ENCODE measurements at places on chromosomes 6 and 20.

DNA sequence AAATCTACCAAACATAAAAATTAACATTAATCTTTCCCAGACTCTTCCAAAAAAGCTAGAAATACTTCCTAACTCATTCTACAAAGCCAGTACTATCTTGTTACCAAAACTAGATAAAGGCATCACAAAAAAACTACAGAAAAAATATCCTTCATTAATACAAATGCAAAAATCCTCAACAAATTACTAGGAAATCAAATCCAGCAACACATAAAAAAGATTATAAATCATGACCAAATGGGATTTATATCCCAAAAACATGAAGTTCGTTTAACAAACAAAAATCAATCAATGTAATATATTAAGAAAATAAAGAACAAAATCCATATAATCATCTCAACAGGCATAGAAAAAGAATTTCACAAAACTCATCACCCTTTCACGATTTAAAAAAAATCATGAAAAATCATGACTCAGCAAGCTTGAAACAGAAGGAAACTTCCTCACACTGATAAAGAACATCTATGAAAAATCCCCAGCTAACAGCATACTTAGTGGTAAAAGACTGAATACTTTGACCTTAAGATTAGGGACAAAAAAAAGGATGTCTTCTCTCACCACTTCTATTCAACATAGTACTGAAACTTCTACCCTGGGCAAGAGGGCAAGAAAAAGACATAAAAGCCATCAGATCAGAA, 43.2 kb downstream of the RANBP9 start:
- no peak for DNase-seq

- DNase-seq = no peak
Measured at GRCh38 chr6:81487489-81487888, 265.0 kb downstream of the TENT5A start.

- DNase-seq = no peak
Measured at GRCh38 chr6:127533736-127534135, 14.6 kb upstream of the MTCL3 start.

DNA sequence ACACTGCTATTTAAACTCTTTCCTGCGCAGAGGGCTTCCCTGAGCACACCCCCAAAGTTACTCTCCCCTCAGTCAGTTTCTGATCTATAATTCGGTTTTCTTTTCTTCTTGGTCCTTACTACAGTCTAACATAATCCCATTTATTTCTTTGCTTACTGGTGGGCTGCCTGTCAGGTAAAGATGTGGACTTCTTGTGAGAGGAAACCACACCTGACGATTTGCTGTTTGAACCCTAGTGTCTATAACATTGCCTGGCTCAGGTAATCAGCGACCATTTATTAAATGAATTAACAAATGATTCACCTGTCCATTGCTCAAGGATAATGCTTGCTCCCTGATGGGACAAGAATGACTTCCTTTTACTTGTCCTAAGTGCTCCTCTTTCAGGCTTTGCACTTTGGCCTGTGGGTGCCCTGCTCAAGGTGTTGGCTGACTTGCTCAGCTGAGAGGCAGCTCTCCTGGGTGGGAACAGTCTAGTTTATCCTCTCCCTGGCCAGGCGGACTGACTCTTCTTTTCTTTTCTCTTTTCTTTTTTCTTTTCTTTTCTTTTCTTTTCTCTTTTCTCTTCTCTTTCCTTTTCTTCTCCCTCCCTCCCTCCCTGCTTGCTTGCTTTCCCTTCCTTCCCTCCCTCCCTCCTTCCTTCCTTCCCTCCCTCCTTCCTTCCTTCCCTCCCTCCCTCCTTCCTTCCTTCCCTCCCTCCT, 233.1 kb downstream of the BCAS1 start:
- DNase-seq = no peak

DNA sequence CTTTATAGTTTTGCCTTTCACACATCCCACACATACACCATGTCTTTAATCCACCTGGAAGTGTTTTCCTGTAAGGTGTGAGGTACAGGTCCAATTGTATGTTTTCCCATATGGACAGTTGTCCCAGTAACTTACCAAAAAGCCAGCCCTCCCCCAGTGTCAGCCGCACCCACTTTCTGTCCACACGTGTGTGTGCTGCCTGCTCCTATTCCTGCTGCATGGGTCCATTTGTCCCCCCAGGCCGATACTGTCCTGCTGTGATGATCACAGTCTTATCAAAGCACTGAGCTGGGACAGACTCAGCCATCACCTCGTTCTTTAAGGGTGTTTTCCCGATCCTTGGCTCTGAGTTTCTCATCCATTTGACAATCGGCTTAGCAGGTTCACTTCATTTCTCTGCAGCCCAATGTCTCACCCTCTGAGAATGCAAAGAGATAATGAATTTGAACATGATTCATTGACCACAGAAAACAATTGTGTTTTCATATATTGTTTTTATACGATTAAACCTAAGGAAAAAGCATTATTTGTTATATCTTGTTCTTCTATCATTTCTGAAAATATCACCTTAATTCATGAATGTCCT, 9.6 kb downstream of the VSX1 start:
- no peak for DNase-seq

DNA sequence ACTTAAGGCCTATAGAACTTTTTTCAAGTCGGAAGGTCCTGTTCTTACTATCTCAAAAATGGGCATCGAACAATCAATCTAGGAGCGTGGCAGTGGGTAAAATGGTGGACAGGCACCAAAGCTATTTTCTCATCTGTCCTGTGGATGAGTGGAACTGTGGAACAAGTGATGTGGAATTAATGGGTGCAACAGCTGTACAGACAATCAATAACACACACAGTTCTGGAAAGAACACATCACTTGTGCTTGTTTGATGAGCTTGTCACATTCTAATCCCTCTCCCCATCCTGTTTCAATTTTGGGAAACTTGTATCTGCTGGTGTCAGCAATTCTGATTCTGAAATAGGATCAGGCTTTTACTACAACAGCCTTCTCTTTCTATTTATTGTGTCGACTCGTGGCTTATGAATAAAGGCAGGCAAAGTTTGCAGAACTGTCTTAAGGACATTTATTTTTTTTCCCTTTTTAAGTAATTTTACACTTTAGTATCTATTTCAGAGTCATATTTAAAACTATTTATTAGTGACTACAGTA, 11.5 kb downstream of the RBM24 start:
- no peak for DNase-seq

GRCh38 chr6:47437592-47437991, 40.0 kb upstream of the CD2AP start:
- no peak for DNase-seq

GRCh38 chr6:129567374-129567773, 142.6 kb downstream of the ARHGAP18 start:
- DNase-seq = no peak

GRCh38 chr6:46637145-46637544, 15.5 kb downstream of the CYP39A1 start:
- no peak for DNase-seq

DNA sequence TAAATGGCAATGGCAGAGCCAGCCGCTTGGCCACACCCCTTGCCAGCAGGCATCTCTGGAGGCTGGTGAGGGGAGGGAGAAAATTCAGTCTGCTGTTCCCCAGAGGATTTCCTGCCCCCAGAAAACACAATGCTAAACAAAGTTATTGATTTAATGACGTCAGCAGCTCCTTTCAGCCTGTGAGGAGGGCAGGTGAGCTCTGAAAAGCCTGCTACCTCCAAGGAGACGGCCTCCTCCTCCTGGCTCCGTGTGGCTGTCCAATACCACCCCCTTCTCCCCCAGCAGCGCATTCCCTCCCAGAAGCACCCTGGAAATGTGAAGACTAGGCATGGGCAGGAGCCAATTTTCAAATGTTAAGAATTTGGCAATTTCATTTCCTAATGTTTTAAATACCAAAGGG, 393.1 kb downstream of the ZFAND3 start:
- DNase-seq = no peak

GRCh38 chr6:87702589-87702945, 534 bp upstream of the AKIRIN2 start:
- no peak for DNase-seq

DNA sequence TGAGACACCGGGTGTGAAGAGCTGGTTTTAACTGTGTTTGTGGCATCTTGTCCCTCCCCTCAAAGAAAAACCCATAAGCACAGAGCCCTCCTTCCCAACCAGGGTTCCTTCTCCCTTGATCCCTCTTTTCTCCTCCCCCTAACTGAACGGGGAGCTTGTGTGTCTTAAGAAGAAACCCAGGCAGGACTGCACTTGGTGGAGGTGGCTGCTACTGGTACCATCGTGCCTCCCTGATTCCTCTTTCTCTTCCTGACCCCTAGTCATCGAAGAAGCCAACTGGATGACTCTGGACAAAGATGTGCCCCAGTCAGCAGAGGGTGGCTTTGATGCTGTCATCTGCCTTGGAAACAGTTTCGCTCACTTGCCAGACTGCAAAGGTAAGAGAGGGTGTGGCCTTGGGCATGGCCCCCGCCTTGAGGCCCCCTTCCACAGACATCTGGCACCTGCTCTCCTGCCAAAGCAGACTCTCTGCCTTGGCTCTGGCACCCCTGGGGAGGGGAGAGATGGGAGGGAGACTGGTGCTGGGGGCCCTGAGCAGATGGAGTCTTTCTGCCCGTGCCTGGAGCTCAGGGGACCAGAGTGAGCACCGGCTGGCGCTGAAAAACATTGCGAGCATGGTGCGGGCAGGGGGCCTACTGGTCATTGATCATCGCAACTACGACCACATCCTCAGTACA, 2.1 kb downstream of the GNMT start:
- DNase-seq = no peak

GRCh38 chr20:53760025-53760441, 166.4 kb upstream of the ZNF217 start:
- no peak for DNase-seq

DNA sequence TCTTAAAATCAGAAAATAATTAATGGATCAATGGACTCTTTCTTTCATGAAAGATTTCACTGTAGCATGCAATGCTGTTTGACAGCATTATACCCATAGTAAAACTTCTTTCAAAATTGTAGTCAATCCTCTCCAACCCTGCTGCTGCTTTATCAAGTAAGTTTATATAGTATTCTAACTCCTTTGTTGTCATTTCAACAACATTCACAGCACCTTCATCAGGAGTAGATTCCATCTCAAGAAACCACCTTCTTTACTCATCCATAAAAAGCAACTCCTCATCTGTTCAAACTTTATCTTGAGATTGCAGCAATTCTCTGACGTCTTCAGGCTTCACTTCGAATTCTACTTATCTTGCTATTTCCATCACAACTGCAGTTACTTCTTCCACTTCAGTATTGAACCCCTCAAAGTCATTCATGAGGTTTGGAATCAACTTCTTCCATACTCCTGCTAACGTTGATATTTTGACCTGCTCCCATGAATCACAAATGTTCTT, 26.4 kb upstream of the BACH2 start:
- no peak for DNase-seq

GRCh38 chr6:152636609-152637295, 410 bp downstream of the SYNE1 start:
- DNase-seq = no peak

GRCh38 chr6:27501187-27501586, 28.3 kb upstream of the ZNF184 start:
- DNase-seq = no peak

GRCh38 chr6:119443993-119444641, 94.6 kb upstream of the MAN1A1 start:
- DNase-seq = no peak

DNA sequence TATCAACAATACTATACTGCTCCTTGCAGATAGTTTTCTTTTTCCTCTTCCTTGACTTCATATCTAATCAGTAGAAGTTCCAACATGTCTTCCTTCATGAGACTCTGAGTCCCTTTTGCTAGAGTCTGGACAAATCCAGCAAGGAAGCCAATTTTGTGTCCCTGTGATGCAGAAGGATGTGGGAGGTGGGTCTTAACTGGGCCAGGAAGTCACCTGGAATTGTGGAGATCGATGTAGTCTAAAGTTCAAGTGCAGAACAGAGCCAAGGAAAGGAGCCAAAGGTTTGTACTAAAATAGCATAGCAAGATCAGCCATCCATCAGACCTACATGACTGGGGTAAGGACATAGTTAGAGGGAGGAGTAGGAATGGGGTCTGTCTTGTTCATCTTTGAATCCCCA, 37.6 kb downstream of the SPTLC3 start:
- no peak for DNase-seq

GRCh38 chr20:49889935-49890333, 25.4 kb downstream of the SPATA2 start:
- no peak for DNase-seq

DNA sequence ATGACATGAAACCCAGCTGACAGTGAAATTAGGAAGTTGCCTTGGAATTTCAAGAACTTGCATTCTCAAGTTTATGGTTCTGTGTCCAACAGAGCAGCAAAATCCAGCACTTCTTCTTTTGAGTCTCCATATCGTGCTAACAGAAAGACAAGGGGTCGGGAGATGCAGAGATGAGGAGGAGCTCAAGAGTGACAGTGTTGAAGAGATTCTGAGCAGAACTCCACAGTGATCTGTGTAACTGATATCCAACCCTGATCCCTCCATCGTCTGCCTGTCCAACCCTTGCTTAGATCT, 21.2 kb upstream of the BTN1A1 start:
- DNase-seq = no peak

- DNase-seq = no peak
Measured at GRCh38 chr6:14727494-14728395, 518.1 kb upstream of the JARID2 start.

- DNase-seq = no peak
Measured at GRCh38 chr6:87756858-87757257, 54.8 kb upstream of the AKIRIN2 start.

All from activated CD8-positive, alpha-beta memory T cell treated with anti-CD3 and anti-CD28 coated beads for 1 hour (primary cell).